GM12891 (cell line): ENCODE measurements at places on chromosomes 6 and 20.

- DNase-seq: no peak
Observed at GRCh38 chr20:34993941-34994508, 38.4 kb downstream of the MYH7B start.

DNA sequence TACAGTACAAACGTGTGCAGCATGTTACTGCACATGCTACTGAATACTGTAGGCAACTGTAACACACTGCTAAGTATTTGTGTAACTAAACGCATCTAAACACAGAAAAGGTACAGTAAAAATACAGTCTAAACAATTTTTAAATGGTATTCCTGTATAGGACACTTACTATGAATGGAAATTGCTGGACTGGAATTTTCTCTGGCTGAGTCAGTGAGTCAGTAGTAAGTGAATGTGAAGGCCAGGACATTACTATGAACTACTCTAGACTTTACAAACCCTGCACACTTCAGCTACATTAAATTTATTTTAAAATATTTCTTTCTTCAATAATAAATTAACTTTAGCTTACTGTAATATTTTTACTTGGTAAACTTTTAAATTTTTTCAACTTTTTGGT is 225.0 kb upstream of the TENT5A start:
- no peak for DNase-seq

DNA sequence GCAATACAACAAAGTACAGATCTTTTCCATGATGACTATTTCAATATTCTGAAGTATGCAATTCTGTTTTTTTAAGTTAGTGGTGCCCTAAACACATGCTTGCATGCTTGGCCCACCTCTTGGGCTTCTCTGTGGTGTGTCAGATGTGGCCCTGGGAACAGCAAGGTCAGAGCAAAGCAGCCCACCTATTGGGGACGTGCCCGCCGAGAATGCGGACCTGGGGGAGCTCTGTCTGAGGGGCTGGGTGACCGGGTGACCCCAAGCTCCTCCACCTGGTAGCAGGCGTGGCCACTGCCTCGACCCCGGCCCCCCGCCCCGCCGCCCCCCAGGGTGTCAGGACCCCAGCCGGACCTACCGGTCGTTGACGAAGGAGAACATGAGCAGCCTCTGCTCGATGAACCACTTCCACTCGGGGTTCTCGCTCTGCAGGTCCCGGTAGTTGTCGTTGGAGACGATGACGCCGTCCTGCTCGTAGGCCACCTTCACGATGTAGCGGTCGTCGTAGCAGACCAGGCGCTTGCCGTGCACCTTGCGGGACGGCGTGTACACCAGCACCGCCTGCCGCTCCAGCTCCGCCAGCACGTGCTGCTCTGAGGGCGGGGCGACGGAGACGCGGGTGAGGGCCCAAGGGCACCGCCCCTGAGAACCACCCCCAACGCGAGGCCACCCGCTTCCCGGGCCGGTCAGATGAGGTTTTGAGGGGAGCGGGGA is 28.3 kb downstream of the ZC3H12D start:
- no peak for DNase-seq

GRCh38 chr6:43924222-43924702 is 154.3 kb downstream of the VEGFA start:
- no peak for DNase-seq

DNA sequence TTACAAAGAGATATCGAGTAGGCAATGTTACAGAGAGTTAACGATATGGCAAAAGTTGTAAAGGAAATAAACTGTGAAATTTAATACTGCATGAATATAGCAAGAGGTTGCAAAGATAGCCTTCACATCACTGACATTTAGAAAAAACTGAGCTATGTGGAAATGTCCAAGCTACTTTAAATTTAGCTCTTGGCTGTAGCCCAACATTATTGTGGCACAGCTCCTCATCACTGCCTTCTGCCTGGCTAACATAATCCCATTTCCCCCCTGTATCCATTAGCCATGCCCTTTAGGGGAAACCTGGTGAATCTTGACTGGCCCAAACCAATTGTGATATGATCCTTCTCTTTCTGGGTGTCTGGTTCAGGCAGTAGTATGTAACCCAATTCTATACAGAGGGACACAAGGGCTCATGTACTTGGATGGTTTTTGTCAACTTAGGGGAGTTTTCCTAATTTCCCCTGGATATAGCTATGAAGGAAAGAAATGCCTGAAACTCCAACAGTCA is 115.4 kb downstream of the PFDN4 start:
- no peak for DNase-seq

- DNase-seq: no peak
Observed at GRCh38 chr20:14724468-14724867, 387.1 kb upstream of the FLRT3 start.

DNA sequence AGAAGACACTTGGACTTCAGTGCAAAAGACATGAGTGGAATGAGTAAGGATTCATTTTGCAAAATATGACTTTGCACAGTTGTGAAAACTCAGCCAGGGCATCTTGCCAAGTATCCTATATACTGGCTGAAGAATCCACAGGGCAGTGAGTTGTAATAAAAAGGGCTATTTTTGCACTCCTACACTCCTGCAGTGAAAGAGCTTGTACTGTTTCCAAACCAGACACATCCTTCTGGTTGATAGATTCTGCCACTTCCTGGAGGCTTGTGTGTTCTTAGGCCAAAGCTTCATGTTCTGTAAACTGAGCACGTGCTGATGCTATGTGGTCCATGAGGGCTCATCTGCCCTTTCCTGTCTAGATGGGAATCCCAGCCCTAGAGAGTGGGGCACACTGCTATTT is 34.9 kb downstream of the GMPR start:
- DNase-seq: no peak

DNA sequence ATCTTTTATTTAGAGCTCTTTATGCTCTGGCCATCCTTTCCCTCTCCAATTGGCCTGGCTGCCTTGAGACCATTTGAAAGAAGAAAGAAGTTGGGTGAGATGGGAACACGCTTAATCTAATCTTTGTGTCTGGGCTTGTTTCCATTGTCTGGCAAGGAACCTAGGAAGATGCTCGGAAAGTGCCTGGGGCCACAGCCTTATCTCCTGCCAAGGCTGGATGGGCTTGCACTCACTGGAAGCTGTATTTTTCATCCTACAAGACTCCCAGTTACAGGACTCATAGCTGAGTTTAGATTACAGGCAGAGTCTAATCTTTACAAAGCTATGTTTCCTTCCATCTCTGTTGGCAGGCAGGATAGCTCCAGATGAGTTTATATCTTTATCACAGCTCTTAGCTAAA is 33.1 kb upstream of the CDYL start:
- no peak for DNase-seq

DNA sequence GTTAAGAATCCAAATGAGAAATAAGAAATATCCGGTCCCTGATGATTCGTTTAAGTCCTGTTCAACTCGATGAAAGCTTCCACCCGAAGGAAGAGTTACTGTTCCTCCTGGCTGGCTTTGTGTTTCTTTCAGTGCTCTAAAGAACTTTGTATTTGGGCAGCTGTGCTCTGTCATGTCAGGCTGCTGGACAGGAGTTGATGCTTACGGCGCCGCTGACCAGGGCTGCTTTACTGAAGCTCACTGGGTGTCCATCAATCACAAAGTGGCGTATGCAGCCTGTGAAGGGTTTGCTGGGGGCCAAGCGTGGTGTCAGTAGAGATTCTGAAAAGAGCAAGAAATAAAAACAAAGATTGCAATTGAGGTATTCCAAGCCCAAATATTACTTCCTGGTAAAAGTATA is 21.9 kb downstream of the FAM229B start:
- DNase-seq: no peak

GRCh38 chr6:120005292-120005976 is 655.9 kb upstream of the MAN1A1 start:
- DNase-seq: no peak

DNA sequence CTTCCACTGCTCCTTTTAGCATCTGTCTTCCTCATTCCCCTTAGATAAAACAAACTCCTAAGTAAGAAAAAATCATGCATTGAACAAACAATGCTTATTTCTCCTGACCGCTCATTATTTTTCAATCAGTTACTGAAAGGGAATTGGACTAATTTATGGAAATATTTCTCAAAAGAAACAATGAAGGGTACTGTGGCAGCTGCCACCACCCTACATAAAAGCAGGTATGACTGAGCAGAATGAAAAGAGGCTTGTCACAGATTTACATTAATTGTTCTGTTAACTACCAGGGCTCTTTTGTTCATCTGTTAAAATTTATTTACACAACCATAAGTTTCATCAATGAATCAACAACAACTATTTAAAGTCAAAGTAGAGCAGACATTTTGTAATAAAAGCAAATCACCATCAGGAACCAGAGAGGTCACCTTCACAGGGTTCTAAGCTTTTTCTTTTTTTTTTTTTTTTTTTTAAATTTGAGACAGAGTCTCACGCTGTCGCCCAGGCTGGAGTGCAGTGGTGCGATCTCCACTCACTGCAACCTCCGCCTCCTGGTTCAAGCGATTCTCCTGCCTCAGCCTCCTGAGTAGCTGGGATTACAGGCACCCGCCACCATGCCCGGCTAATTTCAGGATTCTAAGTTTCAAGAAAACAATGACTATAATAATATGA is 204.0 kb downstream of the PTPRK start:
- DNase-seq: no peak

DNA sequence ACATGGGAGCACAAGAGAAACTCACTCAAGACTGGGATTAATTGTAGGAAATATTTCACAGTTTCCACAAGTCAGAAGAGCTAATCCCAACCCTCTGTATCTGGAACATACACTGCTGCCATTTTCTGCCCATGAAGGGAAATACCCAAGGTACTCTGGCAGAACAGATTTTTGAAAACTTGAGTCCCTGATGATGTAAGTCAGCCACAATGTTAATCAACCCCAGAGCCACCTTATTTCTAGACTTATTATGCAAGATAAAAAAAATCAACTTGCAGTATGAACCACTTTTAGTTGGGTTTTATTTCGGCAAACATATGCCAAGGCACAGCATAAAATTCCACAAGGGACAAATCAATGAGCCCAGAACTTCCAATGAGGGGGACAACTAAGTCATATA is 141.5 kb downstream of the LY86 start:
- no peak for DNase-seq

GRCh38 chr20:17808357-17808756 is 108.6 kb downstream of the BANF2 start:
- no peak for DNase-seq

- no peak for DNase-seq
Observed at GRCh38 chr6:168815229-168815628, 374.2 kb downstream of the SMOC2 start.

DNA sequence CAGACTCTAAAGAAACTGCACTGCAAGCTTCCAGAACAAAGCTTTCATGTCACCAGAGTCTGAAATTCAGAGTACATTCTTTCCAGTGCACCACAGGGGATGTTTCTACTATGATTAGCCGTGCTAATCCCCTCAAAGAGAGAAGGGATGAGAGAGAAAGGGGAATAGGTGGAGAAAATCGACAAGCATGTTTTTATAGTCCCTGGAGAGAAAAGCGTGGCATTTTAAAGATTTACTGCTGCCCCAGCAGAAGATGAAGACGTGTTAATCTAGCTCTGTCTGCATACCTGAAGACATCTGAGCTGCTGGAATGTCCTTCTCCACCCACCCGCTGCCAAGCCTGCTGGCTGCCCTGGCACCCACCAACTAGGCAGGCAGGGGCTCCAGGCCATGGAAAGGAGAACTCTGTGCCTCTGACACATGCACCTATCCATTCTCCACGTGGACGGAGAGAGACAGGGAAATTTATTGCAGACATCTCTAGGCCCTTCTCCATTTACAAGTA is 4.1 kb downstream of the MYLK4 start:
- DNase-seq: no peak

GRCh38 chr6:157535340-157536222 is 154.6 kb downstream of the ZDHHC14 start:
- DNase-seq: no peak

GRCh38 chr6:167404385-167405049 is 79.6 kb downstream of the TTLL2 start:
- DNase-seq: no peak

GRCh38 chr6:118710616-118711015 is 59.2 kb upstream of the CEP85L start:
- DNase-seq: no peak

- peak; percentile 9 for DNase-seq
Observed at GRCh38 chr6:153130515-153131036, 506 bp downstream of the RGS17 start.

DNA sequence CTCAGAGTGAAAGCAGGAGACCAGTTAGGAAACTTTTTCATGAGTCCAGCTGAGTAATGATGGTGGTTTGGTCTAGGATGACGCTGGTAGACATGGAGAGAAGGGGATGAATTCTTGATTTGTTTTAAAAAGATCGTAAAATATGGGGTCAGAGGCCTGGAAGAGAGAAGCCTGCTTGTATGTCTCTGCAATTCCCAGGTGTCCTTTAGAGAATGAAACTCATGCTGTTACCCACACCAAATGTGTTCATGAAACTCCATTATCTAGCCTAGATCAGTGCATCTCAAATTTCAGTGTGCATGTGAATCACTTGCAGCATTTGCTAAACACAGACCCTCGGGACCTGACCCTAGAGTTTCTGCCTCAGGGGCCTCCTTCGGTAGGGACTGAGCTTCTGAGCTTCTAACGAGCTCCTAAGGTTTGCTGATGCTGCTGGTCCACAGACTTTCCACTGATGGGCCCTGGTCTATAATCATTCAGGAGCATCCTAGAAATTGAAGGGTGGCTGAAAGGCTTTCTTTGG is 302.0 kb upstream of the PLCB4 start:
- no peak for DNase-seq

DNA sequence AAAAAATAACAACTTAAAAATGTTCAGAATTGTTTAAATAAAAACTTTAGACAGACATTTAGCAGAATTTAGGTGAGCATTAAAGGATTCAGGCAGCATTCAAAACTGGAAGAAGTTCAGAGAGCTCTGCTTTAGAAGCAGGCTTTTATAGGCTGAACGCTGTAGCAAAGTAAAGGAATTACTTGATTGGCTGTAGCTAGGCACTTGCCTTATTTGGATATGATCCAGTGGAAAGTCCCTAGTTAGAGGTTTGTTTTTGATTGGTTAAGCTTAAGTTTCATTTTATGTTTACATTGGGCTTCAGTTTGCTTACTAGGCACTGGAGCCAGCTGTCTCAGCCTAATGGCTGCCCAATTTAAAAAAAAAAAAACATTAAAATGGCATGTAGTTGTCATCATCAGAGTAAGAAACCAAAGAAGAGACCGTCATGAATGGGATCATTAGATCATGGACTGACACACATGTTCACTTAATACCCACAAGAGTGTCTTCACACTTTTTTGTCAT is 65.1 kb downstream of the CBFA2T2 start:
- DNase-seq: peak; percentile 46
